Fibroblast of skin of right biceps (primary cell): ENCODE measurements at places on chromosomes 4 and X.

- no peak for DNase-seq
Observed at GRCh38 chr4:108107101-108107500, 61.6 kb downstream of the LEF1 start.

- no peak for DNase-seq
Observed at GRCh38 chr4:65249111-65249510, 421.2 kb downstream of the EPHA5 start.

DNA sequence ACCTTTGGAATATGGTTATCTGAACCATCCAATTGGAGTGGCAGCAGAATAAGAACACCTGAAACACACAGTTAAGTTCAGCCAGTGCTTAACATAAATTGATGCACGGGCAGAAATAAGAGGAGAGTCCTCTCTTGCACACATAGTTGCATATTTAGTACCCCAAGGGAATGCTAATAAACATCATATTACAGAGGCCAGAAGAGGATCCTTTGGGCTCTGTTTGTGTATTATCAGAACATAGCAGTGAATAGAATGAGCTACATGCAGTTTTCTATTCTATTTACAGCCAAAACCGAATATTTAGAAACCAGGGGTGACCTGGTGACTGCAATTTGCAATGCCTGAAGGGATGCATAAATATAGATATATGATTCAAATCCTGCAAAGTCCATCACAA, 300.8 kb upstream of the GALNT7 start:
- no peak for DNase-seq

DNA sequence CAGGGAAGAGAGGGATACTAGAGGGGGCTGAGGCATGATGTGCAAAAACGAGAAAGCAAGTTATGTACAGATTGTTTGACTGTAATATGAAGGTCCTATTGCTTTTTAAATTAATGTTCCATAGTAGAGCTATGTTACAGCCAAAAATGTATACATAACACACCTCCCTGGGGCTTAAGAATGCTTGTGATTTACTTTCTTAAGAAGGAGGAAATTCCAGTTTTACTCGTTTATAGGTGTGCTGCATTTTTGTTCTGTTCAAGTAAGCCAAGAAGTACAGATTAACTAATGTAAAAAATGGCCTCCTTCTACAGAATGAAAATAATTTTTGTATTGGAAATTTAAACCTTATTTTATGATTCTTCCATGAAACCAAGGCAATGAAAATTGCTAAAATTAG, 614.4 kb upstream of the NR3C2 start:
- DNase-seq, result no peak

GRCh38 chrX:110020536-110020935, 17.6 kb downstream of the TMEM164 start:
- no peak for DNase-seq

DNA sequence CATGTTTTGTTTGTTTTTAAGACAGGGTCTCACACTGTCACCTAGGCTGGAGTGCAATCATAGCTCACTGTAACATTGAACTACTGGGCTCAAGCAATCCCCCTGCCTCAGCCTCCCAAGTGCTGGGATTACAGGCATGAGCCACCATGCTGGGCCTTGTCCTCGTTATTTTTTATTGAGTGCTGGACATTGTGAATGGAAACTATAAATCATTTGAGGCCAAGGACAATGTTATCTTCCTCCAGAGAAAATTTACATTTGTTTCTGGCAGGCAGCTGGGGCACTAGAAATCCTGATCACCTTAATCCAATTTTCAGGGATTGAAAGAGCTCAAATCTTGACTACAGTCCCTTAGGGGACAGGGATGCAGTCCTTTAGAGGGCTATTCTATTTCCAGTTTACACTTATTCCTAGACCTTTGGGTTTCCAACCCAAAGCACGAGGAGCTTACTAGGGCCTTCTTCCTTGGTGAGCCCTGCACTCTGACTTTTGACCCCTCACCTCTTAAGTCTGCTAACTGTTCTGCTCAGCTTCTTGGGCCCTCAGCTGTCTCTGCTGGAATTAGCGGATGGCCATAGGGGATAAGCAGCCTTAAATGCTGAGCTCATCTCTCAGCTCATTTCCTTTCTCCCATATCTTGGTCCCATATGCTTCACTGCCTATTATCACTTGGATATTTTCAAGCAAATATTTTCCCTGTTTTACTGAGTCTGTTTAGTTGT, 23.0 kb upstream of the PDZD4 start:
- DNase-seq, result no peak

DNA sequence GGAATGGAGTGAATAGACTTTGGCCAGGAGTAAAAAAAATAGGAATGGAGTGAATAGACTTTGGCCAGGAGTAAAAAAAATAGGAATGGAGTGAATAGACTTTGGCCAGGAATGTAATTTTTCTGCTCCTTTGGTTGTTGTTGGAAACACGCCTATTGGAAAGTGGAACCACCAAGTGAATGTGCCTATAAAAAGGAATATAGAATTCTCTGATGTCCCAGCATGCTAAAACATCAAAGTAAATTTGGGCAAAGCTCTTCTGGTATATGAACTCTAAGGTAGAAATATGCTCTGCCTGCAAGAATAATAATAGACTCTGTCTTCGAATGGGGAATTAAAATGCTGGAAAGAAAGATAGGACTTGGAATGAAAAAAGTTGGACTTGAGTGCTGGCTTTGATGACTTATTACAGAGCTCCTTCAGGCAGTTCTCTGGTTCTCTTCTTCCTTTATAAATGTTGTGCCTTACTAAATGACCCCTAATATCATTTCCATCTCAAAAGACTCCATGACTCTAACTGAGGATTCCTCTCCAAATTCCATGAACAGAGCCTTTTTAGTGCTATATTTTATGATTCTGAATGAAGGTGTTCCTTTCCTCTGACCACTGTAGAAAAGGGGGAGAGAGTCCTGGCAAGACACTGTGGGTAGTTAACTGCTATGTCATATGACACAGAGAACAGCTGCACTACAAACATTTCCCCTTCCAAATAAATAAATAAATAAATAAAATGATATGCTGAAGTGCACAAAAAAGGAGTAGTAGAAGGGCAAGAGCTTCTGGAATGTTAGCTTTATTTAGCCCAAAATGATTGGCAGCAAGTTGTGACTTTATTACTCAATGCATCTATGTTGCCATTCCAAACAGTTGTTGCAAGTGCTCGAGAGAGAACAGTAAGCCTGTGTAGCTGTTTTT, 13.5 kb upstream of the GBA3 start:
- no peak for DNase-seq

- DNase-seq, result peak; percentile 84
Observed at GRCh38 chrX:130120746-130121504, 10.6 kb upstream of the ELF4 start.

DNA sequence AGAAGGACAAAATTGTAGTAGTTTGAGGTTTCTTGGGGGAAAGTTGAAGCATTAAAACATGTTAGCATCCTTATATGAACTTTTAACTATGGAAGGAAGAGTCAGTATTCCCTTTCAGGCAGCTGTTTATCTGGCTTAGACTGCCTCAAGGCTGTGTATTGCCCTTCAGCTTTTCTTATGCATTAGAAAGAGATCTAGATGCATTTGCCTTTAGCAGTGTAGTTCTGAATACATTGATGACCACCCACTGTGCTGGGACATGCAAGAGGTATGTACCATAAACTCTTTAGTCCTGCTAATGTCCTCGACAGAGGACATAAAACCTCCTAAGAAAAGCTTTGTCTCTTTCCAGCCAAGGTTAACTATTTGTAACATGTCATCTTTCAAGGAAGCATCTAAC, 2.9 kb downstream of the FAM200B start:
- no peak for DNase-seq

- no peak for DNase-seq
Observed at GRCh38 chrX:115939636-115940160, 230.8 kb upstream of the AGTR2 start.

DNA sequence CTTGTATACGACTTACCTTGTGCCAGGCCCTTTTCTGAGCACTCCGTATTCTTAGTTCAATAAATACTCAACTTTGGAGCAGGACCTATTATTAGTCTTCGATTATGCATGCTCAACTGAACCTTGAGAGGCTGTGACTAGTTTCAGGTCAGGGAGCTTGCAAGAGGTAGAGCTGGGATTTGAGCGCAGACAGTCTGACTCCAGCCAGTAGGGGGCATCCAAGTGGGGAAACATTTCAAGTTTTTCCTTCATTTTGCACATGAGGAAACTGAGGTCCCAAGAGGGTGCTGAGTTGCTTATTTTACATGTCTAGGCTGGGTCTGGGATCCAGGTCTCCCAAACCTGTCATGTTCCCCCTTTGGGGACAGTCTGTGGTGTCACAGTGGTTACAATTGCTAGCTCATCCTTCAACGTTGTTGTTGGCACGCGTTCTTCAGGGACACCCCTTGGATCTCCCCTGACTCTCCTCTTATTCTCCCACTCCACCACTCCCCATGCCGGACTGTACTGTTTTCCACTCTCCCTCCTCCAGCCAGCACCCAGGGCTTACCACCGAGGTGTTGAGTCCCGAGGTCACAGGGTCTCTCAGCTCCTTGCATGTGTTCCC, 6.7 kb upstream of the PRICKLE3 start:
- no peak for DNase-seq

DNA sequence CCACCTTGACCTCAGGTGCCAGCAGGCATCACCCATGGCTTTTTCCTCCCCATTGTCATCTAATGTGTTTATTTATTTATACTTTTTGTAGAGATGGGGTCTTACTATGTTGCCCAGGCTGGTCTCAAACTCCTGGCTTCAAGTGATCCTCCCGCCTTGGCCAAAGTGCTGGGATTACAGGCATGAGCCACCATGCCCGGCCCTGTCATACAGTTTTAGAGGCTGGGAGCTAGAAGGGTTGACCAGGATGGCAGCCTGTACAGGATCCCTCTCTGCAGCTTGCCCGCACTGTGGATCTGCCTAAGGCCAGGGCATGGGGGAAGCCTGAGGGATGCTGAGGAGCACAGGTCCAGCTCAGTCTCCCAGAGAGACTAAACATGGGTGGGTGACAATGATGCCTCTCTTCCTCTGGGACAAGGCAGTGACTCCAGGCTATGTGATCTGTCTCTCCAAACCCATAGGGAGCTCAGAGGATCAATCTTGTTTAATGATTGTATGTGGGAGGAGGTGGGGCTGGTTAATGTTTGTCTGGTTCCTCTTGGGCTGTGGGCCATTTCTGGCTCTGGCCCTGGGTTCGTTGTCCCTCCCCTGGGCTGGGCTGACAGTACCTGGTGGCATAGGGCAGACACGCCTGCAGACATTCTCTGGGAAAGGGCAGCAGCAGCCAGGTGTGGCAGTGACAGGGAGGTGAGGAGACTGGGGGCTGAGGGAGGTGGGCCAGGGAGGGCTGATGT, 8.3 kb upstream of the GJB1 start:
- DNase-seq, result no peak

GRCh38 chr4:110793381-110793801, 170.5 kb upstream of the PITX2 start:
- DNase-seq, result peak; percentile 79

DNA sequence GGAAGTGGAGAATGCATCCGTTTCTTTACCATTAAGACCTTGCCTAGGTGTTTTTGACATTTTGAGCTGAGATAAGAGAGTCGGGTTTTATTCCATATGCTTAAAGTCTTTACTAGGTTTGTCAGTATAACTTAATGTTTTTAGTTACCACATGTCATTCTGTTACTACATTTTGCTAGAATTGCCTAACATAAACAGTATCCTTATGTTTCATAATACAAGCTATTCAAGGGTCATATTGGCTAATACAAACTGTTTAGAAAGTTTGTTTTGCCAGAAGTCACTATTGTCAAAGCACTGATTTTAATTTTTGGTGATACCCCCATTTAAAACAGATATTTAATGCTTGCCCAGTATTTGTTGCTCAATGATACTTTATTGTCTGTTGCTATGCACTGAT, 427.7 kb upstream of the MAGEB2 start:
- no peak for DNase-seq

- no peak for DNase-seq
Observed at GRCh38 chr4:109989618-109990017, 76.9 kb downstream of the EGF start.

DNA sequence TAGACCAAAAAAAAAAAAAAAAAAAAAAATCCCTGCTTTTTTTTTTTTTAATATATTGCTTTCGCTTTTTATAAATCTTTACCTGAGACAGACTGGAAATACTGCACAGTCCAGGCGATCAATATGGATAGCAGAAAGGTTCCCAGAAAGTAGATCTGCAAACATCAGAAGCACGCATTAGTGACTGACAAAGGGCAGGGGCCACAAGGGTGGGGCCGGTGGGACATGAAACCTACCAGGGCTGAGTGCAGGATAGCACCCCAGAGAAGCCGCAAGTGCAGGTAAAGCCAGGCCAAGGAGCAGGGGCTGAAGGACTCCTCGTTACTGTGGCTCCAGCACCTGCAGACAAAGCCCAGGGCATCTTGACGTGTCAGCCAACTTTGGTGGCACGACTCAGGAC, 101.8 kb downstream of the SLC34A2 start:
- DNase-seq, result no peak

- DNase-seq, result no peak
Observed at GRCh38 chr4:42149004-42149403, 3.5 kb downstream of the BEND4 start.

DNA sequence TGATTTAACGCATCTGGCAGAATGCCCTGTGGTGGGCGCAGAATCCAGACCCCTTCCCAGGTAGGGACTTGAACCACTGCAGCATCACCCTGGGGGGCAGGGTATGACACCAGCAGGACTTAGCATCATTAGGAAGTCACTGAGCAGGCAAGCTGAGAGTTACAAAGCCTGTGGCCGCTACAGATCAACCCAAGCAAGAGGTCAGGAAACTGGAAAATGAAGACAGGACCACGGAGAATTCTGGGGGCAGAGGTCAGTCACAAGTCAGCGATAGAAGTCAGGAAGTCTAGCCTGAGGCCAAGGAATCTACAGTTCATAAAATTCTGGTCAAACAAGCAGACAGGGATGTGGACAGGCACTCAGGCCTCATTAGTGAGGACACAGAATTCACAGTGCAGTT, 108.4 kb downstream of the CHIC2 start:
- no peak for DNase-seq

- DNase-seq, result no peak
Observed at GRCh38 chrX:124117325-124117724, 155.8 kb downstream of the STAG2 start.

GRCh38 chrX:7201496-7201895, 53.5 kb upstream of the PUDP start:
- DNase-seq, result no peak

- DNase-seq, result no peak
Observed at GRCh38 chr4:143713955-143714625, 13.6 kb upstream of the FREM3 start.

DNA sequence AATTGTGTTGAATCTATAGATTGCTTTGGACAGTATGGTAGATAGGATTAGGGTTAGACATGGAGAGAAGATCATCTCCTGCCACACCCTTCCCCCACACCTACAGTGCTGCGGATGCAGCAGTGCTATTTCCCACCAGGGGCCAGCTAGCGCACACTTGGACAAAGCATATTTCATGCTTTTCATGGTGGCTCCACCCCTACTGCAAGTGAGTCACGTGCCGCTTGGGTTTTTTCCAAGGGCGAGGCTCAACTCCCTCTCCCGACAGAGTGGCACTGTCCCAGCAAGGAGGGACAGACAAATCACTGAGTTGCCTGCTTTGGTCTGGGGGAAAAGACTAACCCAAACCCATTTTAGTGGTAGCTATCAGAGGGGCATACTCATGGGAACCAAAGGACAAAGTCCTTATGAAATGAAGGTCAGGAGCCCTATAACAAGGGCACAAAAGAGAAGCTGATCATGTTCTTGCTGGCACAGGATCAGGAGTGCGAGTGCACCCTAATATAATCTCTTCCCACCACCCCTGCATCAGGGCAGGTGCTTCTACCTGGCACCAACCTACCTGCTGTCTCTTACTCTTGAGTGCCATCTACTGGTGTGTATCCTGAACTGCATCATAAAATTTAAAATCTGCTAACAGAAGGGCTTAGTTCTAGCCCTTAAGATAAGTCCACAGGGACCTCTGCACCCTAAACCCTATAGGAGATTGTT, 55.1 kb upstream of the PGAM4 start:
- peak; percentile 4 for DNase-seq
